ENCODE measurements at places on chromosomes 4 and X.

DNA sequence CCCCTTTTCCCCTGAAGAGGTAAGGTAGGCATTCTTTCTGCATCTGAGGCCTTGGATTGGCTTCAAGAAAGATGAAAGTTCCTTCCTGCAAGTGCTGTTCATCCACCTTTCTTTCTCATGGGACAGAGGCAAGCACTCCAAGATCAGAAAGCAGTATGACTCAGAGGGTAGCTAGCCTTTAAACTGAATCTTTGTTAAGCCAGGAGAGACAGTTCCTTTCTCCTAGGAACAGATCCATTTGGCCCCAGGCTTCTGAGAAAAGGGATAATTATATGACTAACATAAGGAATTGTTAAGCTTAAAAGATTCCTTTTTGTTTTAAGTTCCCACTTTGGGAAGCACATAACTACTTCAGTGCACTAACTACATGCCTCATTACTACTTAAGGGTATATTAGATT lies 192.0 kb downstream of the PPP3CA start:
- DNase-seq = no peak

DNA sequence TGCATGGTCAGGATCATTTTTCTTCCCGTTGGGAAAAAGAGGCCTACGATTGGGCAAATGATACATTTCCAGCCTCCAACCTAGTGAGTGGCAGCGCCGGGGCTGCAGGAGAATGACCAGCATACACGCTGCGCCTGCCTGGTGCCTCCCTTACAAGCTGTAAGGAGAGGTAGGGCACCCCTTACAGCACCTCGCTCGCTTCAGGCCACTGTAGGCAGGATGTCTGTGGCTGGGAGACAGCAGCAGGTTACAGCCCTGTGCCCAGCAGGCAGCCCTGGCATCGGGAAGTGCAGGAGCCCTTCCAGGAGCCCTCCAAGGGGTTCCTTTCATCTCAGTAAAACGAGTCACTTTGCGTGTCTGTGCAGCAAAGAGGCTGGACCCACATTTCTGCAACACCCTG lies 88.4 kb downstream of the EVC start:
- no peak for DNase-seq

- no peak for DNase-seq
These were observed 150.5 kb downstream of the TBCK start for GRCh38 chr4:106165351-106166010.

DNA sequence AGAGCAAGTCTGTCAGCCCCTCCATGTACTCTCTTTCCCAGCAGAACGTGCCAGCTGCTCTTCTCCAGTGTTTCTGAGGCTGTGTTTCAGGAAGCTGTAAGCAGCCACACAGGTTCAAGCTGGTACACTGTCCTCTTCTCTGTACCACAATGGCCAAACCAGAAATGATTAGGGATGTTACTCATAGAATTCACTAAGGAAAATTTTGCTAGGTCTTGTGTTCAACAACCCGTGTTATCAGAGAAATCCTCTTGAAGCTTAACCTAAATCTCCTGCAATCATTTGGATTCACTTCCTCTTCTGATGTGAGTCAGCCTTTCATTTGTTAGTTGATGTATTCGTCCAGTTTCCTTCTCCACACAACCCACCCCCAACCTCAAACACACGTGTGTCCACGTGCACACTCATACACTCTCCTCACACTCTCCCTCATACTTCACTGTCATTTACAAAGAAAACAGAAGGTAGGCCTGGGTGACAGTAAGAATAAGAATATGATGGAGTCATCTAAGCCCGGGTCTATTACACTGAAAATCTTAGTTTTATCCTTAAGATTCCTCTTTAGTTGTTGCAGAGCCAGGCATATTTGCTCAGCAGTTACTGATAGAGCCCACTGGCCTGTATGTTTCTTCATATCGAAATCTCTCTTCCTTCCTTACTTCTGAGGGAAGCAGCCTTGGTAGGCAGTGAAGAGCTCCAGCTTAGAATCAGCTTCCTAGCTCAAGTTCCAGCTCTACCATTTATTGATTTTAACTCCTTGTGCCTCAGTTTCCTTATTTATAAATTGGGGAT lies 63.4 kb downstream of the DCUN1D4 start:
- DNase-seq = no peak

DNA sequence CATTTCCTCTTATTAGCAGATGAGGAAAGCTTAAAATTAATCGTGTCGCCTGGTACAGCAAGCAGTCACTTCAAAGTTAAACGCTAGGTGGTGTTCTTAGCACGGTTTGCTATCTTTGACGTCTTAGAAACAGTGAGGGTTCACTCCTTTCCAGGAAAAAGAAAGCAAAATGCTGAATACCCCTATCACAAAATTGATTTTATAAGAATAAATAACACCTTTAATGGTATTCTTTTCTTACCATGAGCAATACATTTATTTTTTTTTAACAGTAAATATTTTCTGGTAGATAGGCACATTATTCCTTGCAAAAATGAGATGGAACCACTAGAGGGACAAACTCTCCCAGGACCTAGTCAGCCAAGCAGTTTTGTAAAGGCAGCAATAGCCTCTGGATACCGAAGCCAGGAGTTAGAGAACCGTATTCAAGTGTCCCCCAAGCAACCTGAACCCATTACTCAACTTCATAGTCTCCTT lies 153.9 kb downstream of the KDR start:
- DNase-seq = no peak

- no peak for DNase-seq
These were observed 6.0 kb upstream of the VGLL1 start for GRCh38 chrX:136525738-136526606.

DNA sequence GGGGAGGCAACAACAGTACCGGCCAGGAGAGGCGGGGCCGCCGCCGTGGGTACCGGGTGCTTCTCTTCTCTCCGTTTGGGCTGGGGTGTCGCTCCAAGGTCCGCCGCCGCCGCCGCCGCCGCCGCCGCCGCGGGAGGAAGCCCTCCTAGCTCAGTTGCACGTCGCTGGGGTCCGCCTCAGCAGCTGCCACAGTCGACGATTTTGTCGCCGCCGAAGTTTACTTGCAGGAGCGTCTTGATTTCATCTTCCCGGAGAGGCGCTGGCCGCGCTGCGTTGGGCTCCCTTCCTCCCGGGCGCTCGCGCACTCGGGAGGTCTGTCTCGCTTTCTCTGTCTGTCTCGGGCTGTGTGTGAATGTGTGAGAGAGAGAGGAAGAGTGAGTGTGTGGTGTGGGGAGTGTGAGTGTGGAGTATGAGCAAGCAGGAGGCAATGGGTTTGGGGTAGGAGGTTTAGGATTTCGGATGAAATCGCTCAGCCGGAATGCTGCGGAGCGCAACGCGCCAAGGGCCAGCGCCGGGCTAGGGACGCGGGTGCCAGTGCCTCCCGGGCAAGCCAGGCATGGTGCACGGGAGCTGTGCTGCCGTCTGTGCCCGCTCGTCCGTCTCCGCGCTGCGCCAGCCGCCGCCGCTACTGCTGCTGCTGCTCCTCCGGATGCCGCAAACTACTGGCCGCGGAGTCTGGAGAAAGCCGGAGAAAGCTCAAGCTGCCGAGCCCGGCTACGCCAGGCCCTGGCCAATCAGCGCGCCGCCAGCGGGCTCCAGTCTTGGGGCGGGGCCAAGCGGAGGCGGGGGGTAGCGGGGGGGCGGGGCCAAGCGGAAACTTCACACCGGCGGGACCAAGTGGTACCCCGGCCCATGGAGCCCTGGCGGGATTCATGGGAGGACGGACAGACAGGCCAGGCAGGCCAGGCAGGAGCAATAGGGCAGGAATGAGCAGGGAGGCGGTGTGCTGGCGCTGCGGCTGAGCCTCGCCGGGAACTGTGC lies at the start of gene PCDH19:
TSS of gene PCDH19 (minus strand) at position 664 of the 981 bp plus-strand sequence. CDS start 1,676 bp downstream, outside the sequence.
- no peak for DNase-seq
